ENCODE measurements at places on chromosomes 5 and 9. TPM values are rescaled to one million over a fixed set of nuclear protein-coding genes. Genes with fewer than 3 reads are reported as not detected.

MEF2C gene
- 3.2 TPM for polyA plus RNA-seq

MORN5 gene
- polyA plus RNA-seq, result not detected

IFNA13 gene
- not detected for polyA plus RNA-seq

PLPP1 gene
- 63.5 TPM for polyA plus RNA-seq

PRR7 gene
- polyA plus RNA-seq, result 11.1 TPM

ZNF346 gene
- 14.8 TPM for polyA plus RNA-seq

LHX6 gene
- not detected for polyA plus RNA-seq

DMRT3 gene
- polyA plus RNA-seq, result not detected

CTXN3 gene
- not detected for polyA plus RNA-seq

GRCh38 chr5:142244440-142244839 is 80.4 kb downstream of the SPRY4 start:
- no peak for DNase-seq

DNA sequence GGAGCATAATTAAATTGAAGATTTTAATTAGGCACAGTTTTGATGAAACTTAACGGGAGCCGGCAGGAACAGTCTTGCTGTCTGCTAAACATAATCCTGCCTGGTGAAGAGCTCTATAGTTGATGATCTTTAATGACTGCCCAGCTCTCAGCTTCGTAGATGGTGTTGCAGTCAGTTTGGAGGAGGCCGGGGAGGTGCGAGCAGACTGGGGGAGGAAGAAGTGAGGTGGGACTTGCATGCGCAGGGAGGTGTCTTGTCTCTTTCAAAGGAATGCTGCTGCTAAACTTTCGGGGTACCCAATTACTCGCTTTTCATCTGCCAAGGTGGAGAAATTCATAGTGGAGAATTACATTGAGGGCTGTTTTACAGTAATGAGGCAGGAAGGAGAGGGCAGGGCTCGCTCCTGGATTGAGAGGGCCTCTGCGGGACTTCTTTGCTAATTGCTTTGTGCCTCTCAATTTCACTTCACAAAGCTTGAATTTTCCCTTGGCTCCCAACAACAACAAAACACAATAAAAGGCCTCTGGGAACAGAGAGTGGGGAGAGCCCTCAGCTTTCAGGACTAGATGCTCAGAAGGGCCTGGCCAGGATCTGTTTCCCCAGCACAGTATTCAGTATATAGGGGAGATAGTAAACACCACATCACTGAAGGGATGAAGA is 257.9 kb upstream of the ADRA1B start:
- DNase-seq, result no peak

DNA sequence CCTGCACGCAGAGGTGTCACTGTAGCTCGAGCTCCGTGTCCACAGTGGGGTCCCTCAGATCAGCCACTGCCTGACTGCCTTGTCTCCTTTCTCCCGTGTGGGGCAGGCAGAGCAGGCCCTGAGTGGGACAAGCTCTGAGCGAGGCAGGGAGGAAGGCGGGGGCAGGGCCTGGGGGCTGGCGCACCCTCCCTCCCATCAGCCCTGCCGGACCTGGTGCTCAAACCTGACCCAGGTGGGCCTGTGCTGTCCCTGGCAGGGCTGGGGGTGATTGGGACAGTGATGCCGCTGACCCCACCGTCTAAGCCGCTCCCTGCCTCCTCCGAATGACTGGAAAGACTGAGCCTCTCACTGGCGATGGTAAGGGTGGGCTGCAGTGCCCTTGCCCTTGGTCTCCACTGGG is 60.9 kb downstream of the KCNT1 start:
- DNase-seq, result no peak

DNA sequence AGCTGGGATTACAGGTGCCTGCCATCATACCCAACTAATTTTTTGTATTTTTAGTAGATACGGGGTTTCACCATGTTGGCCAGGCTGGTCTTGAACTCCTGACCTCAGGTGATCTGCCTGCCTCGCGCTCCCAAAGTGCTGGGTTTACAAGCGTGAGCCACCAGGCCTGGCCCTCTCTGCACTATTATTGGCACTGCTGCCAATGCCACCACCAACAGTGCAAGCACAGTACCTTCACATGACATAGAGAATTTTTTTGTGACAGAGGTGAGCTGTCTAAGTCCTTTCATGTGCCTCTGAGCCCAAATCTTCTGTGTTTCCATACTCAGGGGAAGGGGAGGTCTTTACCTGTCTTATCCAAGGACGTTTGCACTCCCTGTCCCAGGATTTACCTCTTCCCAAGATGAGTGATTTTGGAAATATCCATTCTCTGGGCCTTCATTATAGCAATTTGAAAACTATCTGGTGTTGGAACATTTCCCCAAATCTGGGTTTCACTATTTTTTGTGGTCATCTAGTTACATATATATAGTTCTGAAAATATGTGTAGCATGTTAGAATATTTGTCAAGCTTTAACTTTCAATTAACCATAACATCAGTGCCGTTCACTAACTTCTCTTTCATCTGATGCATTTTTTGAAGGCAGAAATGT is 5.4 kb upstream of the CD180 start:
- DNase-seq, result no peak

DNA sequence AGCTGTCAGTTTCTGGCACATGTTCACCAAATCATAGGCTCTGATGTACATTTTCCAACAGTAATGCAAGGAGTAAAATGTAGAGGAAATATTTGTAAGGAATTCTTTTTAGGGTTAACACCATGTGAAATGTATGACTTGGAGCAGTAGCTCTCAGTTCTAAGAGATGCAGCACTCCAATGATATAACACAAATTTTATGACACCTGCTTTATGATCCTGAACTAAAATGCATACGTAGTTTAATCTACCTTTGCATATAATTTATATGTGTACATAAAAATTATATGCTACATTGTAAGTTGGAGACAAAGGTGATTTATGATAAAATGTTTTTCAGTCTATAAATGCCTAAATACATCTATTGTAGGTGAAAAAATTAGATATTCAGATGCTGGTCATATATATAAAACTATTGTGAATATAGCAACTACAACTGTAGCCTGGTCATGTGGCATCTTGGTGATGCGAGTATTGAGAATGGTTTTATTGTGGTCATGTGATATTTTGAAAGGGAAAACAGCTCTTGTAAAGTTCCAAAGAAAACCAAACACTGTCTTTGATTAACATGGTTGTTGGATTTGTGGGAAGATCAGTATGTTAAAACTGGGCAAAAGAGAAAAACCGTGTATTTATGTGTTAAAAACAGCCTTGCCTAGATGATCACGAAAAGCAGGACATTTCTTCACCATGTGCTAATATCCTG is 171.0 kb downstream of the TRIO start:
- DNase-seq, result no peak

- no peak for DNase-seq
These were observed 179.5 kb downstream of the ARHGEF28 start for GRCh38 chr5:73805449-73805848.

- DNase-seq, result peak; percentile 36
These were observed 1767.7 kb downstream of the EFNA5 start for GRCh38 chr5:105903069-105903468.

DNA sequence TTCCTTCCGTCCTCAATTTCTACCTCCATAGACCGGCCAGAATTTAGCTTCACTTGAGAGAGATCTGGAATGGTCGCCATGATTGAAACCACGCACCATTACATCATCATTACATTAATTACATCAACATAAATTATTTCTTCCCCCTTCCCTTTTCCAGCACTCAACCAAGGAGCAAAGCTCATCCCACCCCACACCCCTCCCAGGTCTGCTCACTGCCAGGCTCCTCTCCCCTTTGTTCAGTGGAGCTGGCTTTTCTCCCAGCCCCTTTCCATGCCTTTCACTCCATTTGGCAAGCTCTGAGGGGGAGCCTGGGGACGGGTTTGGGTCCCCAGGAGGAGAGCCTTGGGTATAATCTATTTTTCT is 8.4 kb downstream of the RACK1 start:
- no peak for DNase-seq

- no peak for DNase-seq
These were observed 4.1 kb downstream of the ERCC6L2 start for GRCh38 chr9:95879591-95879990.

DNA sequence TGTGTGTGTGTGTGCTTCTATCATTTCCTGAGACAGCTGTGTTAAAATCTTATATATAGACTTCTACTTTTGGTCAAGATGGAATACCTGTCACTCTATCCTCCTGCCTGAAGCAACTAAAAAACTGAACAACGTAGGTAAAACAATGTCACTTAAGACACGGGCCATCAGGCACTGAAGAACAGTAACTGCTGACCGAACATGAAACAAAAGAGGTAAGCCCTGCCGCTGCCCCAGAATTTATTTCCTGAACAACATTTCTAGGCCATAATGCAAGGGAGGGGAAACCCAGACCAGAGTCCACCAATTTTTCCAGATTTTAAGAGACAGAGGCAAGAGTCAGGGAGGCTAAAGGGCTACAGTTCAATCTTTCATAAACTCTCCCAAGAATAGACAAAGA is 156.0 kb downstream of the CDC42SE2 start:
- no peak for DNase-seq

DNA sequence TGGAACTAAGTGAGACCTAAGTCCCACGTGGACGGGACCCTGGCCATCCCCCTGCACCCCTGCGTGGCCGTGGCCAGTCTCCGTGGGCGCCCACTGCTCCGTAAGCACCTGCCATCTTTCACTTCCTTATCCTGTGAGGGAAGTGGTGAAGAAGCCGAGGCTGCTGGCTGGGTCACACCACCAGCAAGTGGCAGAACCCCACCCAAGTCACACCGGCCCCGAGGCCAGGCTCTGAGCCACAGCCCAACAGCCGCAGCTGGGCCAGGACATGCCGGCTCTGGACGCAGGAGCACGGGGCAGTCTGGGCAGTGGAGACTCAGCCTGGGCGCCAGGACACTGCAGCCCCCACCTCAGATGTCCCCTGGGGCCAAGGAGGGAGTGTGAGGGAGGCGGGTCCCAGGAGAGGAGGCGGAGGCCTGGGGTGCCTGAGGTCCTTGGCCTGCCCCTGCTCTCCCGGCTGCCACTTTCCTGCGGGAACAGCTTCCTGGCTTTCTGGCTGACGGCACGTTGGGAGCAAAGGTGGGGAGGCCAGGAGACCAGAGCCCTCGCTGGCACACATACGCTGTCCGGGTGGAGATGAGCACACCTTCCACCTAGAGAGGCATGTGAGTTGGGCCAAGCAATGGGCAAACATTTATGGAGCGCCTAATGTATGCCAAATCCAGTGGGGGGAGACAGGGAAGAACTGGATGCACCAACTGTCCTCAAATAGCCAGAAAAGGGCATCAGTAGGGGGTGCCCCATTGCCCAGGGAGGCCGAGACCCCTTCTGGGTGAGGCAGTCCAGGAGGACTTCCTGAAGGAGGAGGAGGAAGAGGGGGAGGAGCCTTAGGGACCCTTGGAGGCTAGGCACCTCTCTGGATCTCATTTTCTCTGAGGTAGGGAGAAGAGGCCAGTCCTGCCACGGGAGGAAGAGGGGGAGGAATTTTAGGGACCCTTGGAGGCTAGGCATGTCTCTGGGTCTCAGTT is 43.9 kb upstream of the EGFL7 start:
- no peak for DNase-seq

- no peak for DNase-seq
These were observed 58.8 kb upstream of the GFPT2 start for GRCh38 chr5:180411948-180412347.

GRCh38 chr5:54313311-54314270 is 3.2 kb upstream of the ARL15 start:
- no peak for DNase-seq

DNA sequence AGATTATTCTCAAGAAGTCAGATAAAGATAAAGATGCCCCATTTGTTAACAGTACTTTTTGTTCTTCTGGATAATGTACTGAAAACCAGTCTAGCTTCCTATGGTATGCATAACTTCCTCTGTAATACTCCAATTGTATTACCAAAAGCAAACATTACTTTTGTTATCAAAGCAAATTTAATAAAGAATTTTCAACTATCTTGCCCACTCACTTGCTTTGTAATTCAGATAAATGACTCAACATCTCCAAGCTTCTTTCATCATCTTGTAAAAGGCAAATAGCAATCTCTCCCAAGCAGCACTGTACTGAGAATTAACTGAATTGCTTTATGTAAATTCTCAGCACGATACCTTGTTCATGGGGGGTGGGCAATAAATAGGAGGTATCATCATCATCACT is 98.3 kb downstream of the NFIB start:
- peak; percentile 67 for DNase-seq

DNA sequence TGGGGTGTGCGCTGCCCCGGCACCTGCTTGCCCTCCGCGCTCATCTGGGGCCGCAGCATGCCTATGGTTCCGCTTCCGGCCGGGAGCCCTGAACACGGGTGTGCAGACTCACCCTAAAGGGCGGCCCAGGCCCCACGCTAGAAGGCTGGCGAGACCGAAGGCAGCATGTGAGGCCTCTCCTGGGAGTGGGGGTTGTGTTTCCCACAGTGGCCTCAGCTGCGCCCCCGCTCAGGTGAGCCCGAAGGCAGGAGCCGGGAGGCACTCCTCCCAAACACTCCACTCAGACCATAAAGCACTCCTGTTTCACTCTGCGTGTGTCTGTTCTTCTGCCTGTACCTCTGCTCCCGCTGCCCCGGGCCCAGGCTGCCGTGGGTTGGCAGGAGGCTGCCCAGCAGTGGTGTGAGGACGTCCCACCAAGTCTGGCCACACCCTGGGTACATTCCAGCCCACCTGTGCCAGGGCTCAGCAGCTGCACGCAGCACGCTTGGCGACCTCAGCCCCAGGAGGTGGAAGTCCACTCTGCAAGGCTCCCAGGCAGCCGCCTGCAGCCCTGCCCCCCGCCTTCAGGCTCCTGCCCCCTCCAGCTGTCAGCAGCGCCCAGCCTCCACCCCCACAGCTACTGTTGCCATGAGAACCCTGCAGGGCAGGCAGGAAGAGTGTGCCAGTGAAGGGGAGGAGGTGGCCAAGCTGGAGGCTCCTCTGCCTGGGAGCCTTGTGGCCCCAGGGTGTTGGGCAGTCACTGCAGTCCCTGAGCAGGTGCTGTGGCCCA is 1.2 kb upstream of the AJM1 start:
- DNase-seq, result peak; percentile 73

DNA sequence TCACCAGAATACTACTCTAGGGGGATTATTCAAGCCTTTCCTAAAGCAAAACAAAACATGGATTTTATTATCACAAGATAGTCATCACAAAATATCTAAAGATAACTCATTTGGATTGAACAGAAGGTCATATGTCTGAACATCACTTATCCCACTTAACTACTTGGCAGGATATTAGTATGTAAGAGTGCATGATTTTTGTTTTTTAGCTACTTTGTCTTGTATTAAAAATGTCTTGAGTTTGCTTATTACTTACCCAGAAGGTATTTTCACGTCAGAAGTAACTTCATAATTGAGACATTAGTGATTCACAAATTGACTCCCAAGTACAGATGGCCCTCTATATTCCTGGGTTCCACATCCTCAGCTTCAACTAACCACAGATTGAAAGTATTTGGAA is 113.8 kb downstream of the TLE4 start:
- DNase-seq, result peak; percentile 81
